ENCODE measurements at places on chromosomes 13 and 19.
A peak's percentile ranks its signal among the peaks of the same experiment; 100 is the strongest.

DNA sequence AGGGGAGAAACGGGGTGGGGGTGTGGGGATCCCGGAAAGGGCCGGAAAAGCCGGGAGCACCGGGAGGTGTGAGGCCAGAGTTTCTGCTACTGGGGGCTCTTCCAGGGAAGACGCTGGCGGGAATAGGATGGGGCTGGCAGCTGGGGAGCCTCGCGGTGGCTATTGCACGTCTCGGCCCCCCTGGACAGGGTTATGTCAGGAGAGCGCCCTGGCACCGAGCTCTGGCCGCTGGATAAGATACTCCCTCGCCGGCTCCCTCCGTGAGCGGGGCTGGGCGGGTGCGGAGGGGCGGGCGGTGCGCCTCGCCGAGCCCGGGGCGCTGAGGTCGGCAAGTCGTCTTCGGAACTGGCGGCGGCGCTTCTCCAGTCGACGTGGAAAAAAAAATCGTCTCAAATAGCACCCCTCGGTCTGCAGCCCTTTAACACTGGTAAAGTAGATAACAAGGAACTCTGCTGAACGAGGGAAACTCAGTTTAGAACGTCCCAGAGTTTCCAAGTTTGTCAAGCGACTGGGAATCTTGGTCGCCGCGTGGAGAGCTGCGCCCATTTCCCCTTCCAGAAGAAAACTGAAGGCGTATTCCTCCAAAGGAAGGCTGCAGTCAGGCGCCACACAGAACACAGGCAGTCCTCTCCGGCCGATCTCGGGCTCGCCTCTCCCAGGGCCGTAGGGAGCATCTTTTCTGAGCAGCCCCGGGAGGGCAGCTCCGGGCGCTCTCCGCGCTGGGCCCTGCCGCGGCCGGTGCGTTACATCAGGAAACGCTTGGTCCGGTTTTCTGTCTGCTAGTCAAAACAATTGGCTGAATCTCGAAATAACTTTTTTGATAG, 115.1 kb downstream of the KCNRG start:
- DNase-seq, result peak; percentile 67

- DNase-seq, result no peak
Measured at GRCh38 chr19:10107817-10108367, 1.7 kb downstream of the PPAN start.

DNA sequence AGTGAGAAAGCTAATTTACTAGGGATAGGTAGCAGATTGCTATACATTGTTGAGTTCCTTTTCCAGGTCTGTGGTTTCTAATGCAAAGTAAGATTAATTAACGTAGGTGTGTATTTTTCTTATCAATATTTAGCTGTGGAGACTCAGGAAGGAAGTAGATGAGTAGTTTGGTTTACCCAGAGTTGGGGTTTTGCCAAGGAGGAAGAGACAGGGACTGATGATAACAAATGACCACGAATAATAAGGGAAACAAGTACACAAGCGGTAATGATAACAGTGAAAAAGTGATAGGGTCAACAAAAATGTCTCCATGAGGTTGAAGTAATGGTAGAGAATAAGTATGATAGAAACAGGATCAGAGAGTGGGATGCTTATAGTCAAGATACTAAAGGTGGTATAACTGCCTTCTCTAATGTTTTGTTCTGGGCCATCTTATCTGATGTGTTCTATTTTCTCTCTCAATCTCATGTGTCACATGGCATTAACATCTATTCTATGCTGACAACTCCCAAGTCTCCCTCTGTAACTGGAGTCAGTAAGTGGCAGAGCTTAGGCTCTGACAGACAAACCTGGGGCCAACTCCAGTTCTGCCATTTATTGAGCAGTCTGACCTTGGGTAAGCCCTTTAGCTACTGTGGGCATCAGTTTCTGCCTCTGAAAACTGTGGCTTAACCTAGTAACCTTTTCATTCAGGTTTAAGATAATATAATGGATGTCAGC, 8.8 kb downstream of the OBI1 start:
- DNase-seq, result no peak

- DNase-seq, result no peak
Measured at GRCh38 chr13:23146006-23146405, 34.8 kb upstream of the SGCG start.

DNA sequence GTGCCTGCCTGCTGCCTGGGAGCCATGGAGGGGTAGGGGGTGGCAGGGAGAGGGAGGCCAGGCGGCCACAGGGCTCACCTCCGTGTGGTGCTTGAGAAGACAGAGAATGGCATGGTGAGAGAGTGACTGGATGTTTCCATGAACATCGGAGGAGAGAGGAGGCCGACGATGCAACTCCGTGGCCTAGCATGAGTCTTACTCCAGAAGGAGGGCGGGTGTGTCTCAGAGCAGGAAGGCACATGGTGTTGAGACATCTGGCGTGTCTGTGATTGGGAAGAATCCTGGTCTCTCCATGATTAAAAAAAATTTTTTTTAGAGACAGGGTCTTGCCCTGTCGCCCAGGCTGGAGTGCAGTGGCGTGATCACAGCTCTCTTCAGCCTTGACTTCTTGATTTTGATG, 5.1 kb downstream of the IRGC start:
- DNase-seq, result no peak

DNA sequence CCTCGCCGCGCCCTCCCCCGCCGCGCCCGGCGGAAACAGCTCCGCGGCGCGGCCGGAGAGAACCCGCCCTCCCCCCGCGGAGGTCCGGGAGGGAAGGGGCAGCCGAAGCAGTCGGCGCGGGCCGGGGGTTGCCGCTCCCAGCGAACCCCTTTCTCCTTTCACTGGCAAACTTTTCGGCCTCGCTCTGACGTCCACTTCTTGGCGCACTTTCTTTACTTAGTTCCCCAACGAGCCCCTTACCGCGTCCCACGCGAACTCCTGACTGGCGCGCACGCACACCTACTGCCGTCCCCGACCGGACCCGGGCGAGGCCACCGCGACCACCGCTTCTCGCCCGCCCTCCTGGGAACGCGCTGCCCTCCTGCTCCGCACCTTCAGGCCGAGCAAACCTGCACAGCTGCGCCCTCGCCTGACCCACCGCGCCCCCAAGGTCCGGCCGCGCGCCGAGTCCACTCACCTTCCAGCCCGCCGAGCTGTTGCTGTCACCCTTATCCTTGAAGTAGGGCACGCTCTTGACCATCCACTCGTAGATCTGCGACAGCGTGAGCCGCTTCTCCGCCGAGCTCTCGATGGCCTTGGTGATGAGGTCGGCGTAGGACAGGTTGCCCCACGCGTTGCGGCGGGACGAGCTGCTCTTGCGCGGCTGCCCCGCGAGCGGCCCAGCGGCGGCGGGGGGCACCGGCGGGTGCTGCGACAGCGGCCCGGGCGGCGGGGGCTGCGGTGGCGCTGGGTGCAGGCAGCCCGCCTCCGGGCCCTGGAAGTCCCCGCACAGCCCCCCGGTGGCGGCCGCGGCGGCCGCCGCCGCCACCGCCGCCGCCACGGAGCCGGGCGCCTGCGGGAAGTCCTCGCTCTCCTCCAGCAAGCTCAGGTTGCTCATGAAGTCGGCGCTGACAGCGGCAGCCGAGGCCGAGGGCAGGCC, 1.1 kb downstream of the FOXO1 start:
- peak; percentile 87 for DNase-seq

DNA sequence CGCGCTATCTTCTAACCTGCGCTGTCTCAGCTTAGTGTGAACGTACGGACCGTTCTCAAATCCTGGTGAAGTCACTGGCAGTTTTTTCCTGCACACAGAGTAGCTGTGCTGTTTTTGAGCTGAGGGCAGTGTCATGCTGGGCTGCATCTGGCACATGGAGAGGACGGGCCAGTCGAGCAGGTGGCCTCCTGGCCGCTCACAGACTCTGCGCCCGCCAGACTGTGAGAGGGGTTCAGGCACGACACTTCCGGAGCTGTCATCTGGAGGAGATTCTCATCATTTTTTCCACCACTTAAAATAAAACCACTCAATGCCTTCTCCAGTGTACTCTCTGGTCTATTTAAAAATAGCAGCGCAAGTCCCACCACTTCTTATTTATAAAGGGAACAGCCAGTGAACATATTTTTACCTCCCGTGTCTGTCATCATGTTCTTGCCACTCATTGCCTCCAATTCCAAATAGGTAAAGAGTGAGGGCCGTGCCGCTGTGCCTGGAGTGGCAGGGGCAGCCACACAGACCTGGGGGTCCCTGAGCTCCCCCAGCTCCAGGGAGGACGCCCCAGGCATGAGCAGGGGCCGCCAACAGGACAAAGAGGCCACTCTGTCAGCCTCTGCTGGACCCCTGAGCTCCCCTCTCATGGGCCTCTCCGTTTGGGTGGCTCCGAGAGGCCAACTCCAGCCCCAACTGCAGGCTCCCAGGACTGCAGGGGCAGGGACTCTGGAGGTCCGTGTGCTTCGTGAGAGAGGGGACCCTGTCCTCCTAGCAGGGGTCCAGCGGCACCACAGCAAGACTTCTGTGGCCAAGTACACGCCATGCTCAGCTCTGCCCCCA, 36.9 kb upstream of the GRTP1 start:
- no peak for DNase-seq

DNA sequence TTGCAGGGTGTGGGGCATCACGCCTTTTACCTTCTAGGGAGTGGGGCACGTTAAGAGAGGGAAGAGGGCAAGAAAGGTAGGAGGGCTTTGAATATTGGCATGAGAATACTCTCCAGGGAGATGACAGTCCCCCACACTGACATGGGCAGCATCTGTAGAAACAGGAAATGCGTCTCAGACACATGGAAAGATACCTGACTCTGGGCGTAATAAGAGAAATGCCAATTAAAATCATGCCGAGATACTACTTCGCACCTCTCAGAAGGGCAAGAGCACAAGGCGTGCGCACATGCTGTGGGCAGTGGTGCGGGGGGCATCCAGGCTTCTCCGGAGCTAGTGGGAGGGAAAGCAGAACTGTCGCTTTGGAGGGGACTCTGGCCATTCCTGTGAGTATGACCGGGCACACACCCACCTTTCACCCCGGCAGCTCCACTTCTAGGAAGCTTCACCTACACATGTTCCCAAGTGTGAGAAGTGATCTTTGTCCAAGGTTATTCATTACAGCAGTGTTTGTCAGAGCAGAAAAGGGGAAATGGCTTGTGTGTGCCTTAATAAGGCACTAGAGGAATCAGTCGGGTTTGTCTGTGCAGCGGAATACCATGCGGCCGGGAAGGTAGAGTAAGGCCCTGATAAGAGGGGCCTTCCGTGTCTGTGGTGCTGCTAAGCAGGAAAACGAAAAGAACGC, 99.5 kb downstream of the SIPA1L3 start:
- no peak for DNase-seq

DNA sequence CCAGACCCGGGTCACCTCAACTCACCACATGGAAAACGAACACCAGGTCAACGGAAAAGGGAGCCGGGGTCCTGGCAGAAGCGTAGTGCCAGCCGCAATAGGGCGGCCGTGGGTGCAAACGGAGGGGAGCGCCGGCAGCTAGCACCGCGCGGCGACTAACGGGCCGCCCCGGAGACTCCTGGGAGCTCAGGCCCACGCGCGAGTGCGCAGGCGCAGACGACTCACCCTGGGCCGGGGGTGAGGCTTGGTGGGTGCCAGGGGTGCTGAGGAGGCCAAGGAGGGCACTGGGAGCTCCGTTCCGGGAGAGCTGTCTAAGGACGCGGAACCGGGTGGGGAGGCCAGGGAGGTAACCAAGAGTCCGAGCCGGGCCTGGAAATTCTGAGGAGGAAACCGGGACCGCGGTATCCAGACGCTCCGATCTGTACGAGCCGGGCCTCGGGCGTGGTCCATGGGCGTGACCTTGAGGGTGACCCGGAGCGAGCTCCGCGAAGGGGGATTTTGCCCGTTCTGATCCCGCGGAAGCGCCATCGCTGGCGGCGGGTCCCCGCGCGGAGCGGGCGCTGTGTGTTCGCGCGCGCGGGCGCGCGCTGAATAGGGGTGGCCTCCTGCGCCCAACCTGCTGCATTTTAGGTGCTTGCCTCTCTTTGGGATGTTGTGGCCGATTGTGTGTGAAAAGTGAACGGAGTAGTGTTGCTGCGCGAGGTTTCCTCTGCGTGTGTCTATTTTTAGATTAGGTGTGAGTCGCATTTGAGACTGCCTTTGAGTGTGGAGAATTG, at the start of gene ZNF382:
Gene ZNF382 (plus strand): TSS at position 213 of the 776 bp plus-strand sequence. CDS start 4,602 bp downstream, outside the sequence.
- peak; percentile 96 for DNase-seq

DNA sequence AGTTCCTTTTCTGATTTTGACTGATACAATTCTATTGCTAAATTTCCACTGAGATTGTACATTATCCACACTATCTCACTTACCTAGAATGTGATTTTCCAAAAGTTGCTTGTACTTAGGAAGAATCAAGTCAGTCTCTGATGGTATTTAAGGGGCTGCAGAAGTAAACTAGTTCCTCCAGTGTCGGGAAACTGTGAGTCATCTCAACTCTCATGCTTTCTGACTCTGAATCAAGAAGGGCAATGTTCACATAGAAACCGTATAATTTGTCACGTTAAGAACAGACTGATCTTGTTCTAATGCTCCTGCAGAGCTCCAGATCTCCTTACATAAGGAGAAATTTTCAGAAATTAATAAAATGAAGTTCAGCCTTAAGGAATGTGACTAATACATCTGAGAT, 369.3 kb downstream of the KLF5 start:
- no peak for DNase-seq

GRCh38 chr19:45087531-45087930, 5.4 kb upstream of the PPP1R37 start:
- DNase-seq, result peak; percentile 72

DNA sequence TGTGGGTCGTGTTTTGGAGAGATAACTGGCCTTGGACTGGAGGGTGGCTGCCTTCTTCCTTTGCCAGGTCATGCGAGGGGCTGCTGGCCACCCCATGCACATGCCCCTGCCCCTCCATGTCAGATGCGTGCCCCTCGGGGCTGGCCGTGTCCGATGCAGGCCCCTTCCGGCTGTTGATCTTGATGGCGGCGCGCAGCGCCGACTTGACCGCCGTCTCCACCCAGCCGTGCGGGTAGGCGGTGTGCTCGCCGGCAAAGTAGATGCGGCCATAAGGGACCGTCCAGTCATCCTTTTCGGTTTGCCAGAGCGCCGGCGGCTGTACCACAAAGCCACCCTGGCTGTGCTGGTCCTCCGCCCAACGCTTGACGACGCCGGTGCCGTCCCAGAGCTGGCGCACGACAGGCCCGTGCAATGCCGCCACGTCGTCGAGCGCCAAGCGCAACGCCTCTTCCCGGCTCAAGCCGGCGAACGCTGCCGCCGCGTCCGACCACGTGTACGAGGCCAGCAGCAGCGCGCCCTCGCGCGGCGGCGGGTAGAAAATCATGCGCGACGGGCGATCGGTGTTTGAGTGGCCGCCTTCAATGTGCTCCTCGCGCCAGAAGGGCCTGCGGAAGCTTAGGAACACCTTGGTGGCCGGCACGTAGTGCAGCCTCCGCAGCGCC, 6.9 kb downstream of the IL4I1 start:
- DNase-seq, result peak; percentile 88

DNA sequence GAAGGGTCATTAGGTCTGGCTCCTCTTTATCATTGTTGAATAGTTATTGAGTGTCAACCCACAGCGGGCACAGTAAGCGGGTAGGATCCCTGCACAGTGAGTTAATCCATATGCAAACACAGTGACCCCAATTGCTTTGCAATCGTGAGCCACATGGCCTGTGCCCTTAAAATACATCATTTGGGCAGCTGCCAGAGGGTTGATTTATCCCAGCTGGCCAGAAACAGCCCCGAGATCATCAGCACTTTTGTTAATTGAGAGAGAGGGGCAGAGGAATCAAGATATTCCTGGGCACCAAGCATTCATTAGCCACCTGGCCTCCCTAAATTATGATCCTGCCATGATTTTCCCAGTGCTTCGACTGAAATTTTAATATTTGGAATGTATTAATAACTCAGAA, 9.8 kb upstream of the CNMD start:
- no peak for DNase-seq

GRCh38 chr19:35247526-35248309, 1.1 kb upstream of the LSR start:
- peak; percentile 78 for DNase-seq

All from activated CD8-positive, alpha-beta memory T cell treated with anti-CD3 and anti-CD28 coated beads for 24 hours (primary cell).